ENCODE measurements at places on chromosomes 6 and 20. TPM values are rescaled to one million over a fixed set of nuclear protein-coding genes. Genes with fewer than 3 reads are reported as not detected.

- no peaks in the 10 kb centered on the region for H3K36me3 ChIP-seq
- peak; percentile 64 for DNase-seq
- peaks cover 8% of the 10 kb centered on the region for H3K4me1 ChIP-seq
- peaks cover 23% of the 10 kb centered on the region for H3K27me3 ChIP-seq
Observed at GRCh38 chr6:107491138-107491609, 1.3 kb downstream of the SOBP start.

DNA sequence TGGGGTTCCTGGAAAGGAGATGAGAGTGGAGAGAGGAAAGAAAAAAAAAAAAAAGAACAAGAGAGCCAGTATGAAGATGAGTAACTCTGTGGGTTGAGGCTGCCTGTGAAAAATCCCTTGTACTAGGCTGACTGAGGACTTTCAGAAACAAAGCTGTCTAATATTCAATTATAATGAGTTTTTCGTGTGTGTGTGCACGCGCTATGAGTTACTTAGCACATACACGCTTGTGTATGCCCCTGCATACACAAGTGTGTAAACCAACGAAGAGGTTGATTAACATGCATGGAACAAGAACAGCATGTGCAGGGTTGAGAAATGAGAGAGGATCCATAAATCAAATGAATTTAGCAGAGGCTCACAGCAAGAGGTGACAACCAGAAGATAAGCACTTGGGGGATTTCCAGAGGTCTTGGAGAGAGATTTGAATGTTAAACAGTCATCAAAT lies 4.8 kb upstream of the RBPJL start:
- H3K4me1 ChIP-seq = no peaks in the 10 kb centered on the region
- no peak overlapping the region for H3K27ac ChIP-seq
- H3K27me3 ChIP-seq = no peaks in the 10 kb centered on the region
- no peak overlapping the region for H3K4me3 ChIP-seq
- no peaks in the 10 kb centered on the region for H3K36me3 ChIP-seq

GRCh38 chr6:73264446-73264845 lies 1.4 kb upstream of the KHDC1 start:
- DNase-seq = no peak
- H3K4me3 ChIP-seq = no peak overlapping the region
- no peak overlapping the region for H3K27ac ChIP-seq
- H3K36me3 ChIP-seq = peaks cover 8% of the 10 kb centered on the region

GRCh38 chr6:131036601-131037000 lies 26.4 kb downstream of the EPB41L2 start:
- H3K36me3 ChIP-seq = no peaks in the 10 kb centered on the region
- no peaks in the 10 kb centered on the region for H3K4me1 ChIP-seq
- no peak overlapping the region for H3K27ac ChIP-seq

DNA sequence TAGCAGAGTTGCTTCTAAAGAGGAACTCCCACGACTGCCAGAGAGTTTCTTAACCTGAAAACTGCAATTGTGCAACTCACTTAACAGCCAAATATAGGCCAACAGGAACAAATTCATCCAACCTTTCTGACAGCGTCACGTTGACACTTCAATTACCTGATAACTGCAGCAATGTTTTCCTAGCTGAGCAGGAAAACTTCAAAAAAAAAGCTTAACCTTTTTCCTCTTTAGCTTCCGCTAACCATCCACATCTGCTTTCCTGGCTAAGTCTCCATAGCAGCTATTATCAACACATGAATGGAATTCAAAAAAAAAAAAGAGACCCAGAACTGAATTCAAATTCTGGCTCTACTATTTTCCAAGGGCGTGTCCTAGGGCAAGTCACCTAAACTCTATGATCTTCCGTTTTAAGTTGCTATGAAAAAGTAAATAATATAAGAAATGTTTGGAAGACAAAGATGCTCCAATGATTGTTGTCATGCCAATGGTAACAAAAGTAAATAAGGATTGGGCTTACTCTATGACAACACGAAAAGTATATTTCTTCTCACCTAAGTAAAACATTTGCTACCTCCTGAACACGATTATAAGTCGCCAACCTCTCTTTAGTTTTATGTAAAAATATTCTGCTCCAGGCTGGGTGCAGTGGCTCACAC lies 524.6 kb upstream of the JARID2 start:
- no peaks in the 10 kb centered on the region for H3K27me3 ChIP-seq
- no peaks in the 10 kb centered on the region for H3K36me3 ChIP-seq
- H3K27ac ChIP-seq = no peak overlapping the region
- DNase-seq = no peak

- H3K4me3 ChIP-seq = no peak overlapping the region
- no peaks in the 10 kb centered on the region for H3K36me3 ChIP-seq
- DNase-seq = no peak
- no peaks in the 10 kb centered on the region for H3K27me3 ChIP-seq
- H3K27ac ChIP-seq = no peak overlapping the region
- no peaks in the 10 kb centered on the region for H3K4me1 ChIP-seq
Observed at GRCh38 chr6:140062043-140063020, 687.9 kb upstream of the CITED2 start.

DNA sequence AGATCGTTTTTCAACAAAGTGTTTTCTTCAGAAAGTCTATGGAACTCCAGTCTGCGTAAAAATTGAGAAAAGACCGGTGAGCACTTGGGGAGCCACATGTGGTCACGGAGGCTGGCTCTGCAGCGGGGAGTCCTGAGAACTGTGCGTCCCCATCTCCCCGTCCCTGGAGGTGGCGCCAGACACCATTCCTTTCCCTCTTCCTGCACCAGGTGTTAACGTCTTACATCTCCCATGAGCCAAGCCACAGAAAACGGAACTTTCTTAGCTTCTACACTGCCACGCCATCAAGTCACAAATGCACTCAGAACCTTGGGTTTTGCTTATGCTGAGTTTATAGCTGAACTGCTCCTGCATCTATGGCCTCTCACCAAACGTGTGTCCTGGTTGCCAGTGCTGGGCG lies 62.6 kb downstream of the GINS1 start:
- no peaks in the 10 kb centered on the region for H3K27me3 ChIP-seq
- H3K4me3 ChIP-seq = no peak overlapping the region
- peak; percentile 76 for DNase-seq
- H3K27ac ChIP-seq = no peak overlapping the region
- peaks cover 50% of the 10 kb centered on the region for H3K36me3 ChIP-seq
- H3K4me1 ChIP-seq = no peaks in the 10 kb centered on the region

DNA sequence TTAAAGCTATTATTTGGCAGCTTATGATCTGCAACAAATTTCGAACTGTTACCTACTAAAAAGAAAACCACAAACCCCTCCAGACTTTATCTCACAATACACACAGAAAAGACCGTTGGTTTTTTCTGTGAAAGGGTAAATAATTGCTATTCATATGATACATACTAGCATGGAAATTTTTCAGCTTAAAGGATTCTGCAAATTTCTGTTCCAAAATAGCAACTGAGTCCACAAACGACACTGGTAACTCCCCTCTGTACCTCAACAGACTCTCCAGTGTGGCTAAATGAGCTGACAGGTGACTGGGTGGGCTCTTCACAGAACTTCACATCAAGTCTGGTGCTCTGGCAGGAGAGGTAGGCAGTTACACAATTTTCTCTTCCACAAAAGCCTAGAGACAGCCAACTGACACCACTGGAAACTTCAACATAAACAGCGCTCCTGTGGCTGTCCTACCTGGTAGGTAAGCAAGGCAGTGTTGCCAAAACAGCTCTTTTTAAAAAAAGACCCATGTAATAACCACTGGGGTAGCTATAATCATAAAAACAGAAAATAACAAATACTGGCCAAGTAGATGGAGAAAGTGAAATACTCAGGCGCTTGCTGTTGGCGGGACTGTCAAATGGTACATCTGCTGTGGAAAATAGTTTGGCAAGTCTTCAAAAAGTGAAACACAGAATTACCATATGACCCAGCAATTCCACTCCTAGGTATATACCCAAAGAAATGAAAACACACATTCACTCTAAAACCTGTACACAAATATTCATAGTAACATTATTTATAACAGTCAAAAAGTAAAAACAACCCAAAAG lies 37.8 kb downstream of the ELOVL5 start:
- no peak overlapping the region for H3K27ac ChIP-seq
- H3K27me3 ChIP-seq = no peaks in the 10 kb centered on the region
- DNase-seq = no peak
- peaks cover 16% of the 10 kb centered on the region for H3K36me3 ChIP-seq
- peaks cover 8% of the 10 kb centered on the region for H3K4me1 ChIP-seq
- H3K4me3 ChIP-seq = no peak overlapping the region

DNA sequence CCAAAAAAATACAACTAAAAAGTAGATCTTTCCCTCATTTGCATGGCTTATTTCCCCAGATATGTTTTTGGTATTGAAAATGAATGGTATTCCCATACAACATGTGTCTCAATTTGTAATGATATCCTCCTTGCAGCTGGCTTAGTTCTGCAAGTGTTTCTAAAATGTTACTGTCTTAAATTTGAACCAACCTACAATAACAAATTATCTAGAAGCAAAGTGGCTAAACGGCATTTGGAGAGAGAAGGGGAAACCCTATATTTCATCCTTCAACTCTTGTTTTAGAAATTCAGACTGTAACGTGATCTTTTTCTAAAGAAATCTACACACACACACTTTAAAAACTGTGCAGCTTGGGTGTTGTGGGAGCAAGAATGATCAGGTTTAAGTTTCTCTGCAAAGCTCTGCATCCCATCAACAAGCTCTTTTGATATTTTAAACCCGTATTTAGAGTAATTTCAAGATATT lies 153.0 kb downstream of the SOBP start:
- no peak for DNase-seq
- no peaks in the 10 kb centered on the region for H3K27me3 ChIP-seq
- no peak overlapping the region for H3K27ac ChIP-seq
- H3K4me1 ChIP-seq = no peaks in the 10 kb centered on the region

DNA sequence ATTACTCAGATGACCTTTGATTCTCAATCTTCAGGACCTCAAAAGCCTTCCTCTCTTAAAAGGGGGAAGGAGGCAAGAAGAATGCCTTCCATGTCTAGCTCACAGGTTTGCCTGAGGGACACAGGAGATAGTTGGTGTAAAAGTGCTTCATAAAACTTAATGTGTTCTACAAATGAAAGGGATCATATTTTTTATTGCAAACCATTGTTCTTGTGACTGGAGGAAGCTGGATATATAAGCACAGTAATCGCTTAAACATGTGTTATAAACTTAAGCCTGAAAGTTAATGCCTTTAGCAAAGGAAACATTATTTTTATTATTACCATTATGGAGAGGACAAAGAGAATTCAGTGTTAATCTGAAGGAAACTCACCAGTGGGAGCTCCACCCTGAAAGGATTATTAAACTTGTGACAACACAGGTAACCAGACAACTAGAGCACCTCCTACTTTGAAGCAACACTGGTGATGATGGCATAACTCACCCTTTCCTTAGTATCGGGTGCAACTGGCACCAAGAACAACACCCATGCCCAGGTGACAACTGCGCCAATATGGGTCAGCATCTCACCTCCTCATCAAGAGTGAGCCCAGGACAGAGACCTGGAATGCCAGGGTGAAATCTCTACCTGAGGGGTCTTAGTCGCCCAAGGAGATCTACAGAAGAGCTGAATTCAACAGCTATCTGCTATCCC lies 288.7 kb upstream of the PRDM1 start:
- no peak overlapping the region for H3K4me3 ChIP-seq
- H3K36me3 ChIP-seq = no peaks in the 10 kb centered on the region
- H3K27me3 ChIP-seq = no peaks in the 10 kb centered on the region
- no peak for DNase-seq
- no peaks in the 10 kb centered on the region for H3K4me1 ChIP-seq
- H3K27ac ChIP-seq = no peak overlapping the region

DNA sequence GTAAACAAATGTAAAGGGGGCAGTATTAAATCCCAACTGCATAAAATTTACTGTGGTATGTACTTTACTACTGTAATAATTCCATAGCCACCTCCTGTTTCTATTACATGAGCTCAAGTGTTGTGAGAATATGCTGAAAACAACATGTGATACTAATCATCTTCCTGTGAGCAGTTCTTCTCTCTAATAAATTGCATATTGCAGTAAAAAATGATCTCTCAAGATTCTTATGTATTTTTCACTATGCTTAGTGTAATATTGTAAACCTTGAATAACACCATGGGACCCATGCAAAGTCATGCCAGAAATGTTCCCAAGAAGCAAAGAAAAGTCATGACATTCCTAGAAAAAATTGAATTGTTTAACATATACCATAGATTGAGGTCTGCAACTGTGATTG lies 133.0 kb upstream of the ATXN1 start:
- H3K4me1 ChIP-seq = no peaks in the 10 kb centered on the region
- H3K36me3 ChIP-seq = no peaks in the 10 kb centered on the region

DNA sequence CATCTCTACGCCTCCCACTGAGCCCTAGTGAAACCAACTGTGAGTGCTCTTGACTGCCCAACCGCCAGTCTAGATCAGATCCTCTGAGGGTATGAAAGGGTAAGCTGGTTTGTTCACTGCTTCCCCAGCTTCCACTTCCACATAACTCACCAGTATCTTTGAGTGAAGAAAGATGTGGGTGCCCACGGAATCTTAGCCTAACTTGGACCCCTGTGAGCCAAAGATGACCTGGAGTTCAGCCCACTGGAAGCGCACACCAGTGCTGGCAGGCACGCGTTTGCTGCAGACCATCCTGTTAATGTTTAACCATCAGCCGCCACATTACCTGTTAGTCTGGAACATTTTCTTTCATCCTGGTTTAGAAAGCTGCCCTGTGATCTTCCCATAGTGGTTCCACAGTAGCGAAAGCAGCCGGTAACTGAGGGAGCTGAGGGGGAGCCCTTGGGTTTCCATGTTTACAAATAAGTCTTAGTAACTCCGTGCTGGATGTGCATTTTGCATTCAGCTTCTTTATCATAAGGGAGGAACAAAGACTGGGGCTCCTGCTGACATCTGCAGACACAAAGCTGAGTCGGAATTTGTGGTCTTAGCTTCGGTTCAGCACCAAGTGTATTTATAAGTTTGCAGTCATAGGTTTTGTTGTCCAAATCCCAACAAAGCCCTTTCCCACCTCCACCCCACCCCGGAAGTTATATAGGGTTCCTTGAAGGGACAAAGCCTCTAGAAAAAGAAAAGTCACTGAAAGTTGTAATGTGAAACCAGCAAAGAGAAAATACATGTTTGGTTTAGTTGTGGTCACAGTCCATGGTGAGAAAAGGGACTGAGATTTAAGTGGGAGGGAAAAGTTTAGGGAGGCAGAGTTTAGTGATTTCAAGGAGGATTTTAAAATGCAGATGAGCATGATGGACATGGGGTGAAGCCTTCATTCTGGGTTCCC lies 71.0 kb downstream of the SSR1 start:
- no peak overlapping the region for H3K27ac ChIP-seq
- H3K4me1 ChIP-seq = peaks cover 15% of the 10 kb centered on the region
- no peaks in the 10 kb centered on the region for H3K27me3 ChIP-seq

DNA sequence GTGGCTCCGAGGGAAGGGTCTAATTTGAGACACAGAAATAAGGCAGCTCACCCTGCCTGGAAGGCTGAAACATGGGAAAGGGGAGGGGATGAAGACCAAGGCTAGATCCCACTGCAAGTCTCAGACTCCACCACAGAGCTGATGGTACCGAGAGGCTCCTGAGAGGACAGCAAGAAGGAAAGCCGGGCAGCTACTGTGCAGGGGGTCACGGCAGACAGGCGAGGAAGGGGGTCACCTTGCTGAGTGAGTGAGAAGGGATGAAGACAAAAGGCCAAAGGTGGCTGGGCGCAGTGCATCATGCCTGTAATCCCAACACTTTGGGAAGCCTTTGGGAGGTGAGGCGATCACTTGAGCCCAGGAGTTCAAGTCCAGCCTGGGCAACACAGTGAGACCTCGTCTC lies 100.7 kb downstream of the ATP9A start:
- no peak for DNase-seq
- no peaks in the 10 kb centered on the region for H3K27me3 ChIP-seq
- H3K36me3 ChIP-seq = peaks cover 4% of the 10 kb centered on the region
- H3K4me3 ChIP-seq = no peak overlapping the region
- no peak overlapping the region for H3K27ac ChIP-seq

GRCh38 chr6:19137505-19137904 lies 699.7 kb upstream of the ID4 start:
- no peaks in the 10 kb centered on the region for H3K27me3 ChIP-seq
- peaks cover 2% of the 10 kb centered on the region for H3K4me1 ChIP-seq
- no peaks in the 10 kb centered on the region for H3K36me3 ChIP-seq

The CNR1 gene
- total RNA-seq = 0.55 TPM

The GPSM3 gene
- total RNA-seq = 12.0 TPM

The CCN6 gene
- total RNA-seq = not detected

The DLK2 gene
- 0.96 TPM for total RNA-seq

The GFRAL gene
- not detected for total RNA-seq

Measured in H9 (cell line).